ENCODE measurements at places on chromosomes 3 and 15.
A peak's percentile ranks its signal among the peaks of the same experiment; 100 is the strongest.

GRCh38 chr3:101970212-101970611 lies 120.9 kb downstream of the NFKBIZ start:
- DNase-seq, result no peak

GRCh38 chr3:142888099-142888480 lies 793 bp downstream of the PCOLCE2 start:
- DNase-seq, result no peak

DNA sequence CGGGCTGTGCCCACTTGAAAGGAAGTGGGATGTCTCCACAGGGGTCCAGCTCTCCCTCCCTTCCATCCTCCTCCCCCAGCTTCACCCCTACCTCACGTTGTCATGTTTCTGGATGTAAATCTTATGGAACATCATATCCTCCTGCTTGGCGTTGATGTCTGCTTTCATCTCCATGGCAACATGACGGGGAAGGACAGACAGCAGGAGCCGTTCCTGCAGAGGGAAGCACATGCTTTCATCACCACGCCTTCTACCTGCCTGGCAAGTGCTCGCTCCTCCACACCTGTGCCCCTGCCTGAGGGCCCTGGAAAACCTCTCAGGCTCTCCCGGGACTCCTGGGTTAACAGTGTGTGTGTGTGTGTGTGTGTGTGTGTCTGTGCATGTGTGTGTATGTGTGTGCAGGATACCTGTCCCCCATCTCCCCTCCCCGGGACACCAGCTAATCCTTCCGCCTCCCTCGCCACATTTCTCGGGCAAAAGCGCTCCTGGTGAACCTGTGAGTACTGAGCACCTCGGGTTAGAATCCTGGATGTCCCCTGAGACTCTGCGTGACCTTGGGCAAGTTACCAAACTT lies 101.1 kb downstream of the ADCY5 start:
- DNase-seq, result no peak

- peak; percentile 18 for DNase-seq
These were observed 61.6 kb downstream of the RAB7A start for GRCh38 chr3:128787256-128788253.

DNA sequence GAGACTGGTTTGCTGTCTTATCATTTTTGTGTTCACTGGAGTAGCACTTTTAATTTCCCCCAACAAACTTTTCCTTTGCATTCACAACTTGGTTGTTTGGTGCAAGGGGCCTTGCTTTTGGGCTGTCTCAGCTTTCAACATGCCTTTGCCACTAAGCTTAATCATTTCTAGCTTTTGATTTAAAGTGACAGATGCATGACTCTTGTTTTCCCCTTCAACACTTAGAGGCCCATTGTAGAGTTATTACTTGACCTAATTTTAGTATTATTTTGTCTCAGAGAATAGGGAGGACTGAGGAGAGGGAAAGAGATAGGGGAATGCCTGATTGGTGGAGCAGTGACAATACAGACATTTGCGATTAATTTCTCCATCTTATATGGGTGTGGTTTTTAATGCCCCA lies 340.1 kb upstream of the MANF start:
- no peak for DNase-seq

DNA sequence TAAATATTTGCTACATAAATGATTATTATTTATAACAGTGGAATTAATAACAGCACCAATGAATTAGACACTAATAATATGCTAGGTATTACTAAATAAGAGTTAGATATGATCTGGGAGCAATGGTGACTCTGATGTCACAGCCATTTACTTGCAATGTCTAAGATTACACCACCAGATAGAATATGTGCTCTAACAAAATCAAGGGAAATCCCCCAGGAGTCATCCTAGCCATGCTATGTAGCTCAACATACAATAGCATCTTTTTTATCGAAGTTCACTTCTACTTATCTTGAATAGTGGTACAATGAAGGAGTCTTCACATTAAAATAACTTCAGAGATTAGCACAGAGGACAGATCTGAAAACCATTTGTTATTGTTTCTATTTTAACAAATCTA lies 154.0 kb downstream of the FMN1 start:
- no peak for DNase-seq

- no peak for DNase-seq
These were observed 22.3 kb upstream of the MUSTN1 start for GRCh38 chr3:52857133-52857532.

DNA sequence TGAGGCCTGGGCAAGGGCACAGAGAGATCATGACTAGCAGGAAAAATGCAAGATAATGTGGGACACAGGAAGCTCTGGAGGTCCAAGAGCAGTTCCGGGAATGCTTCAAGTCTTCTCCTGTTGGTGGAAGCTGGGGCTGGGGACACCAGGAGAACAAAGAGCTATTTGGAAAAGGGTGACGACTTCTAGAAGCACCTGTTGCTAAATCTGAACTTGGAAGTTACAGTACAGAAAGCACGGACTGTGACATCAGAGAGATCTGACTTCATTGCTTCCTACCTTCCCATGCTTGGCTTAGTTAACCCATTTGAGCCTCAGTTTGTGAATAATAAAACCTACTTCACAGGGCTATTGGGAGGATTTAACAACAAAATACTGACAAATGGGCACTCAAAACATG lies 52.7 kb upstream of the NEO1 start:
- no peak for DNase-seq

GRCh38 chr15:68691705-68692104 lies 112.9 kb downstream of the CORO2B start:
- no peak for DNase-seq

GRCh38 chr3:7095116-7095515 lies 234.2 kb downstream of the GRM7 start:
- no peak for DNase-seq

- DNase-seq, result no peak
These were observed 37.0 kb upstream of the PIK3R4 start for GRCh38 chr3:130783629-130784028.

DNA sequence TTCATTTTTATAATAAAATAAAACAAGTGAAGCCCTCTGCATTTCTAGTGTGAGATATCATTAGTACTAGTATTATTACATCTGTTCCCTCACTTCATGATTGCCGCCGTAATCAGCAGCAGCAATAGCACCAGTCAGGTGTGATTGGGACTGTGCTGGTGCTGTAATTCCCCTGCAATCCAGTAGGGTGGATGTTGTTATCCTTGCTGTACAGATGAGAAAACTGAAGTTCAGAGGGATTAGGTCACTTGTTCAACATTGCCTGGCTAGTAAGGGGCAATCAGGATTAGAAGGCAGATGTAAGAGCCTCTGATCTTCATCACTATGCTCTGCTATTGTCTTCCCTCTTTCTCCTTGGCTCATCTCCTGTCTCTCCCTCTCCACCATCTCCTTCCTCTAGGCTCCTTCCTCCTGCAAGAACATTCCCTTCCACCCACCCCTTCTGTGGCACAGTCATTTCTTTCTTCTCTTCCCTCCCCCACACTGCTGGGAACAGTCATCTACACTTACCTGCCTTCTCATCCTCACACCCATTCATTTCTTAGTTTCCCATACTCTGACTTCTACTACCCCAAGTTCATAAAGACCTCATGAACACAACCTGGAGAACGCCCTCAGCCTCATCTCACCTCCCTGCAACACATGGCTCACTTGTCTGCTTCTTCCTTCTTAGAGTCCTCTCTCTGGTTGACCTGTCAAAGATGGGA lies 29.7 kb downstream of the CRYGS start:
- DNase-seq, result no peak

DNA sequence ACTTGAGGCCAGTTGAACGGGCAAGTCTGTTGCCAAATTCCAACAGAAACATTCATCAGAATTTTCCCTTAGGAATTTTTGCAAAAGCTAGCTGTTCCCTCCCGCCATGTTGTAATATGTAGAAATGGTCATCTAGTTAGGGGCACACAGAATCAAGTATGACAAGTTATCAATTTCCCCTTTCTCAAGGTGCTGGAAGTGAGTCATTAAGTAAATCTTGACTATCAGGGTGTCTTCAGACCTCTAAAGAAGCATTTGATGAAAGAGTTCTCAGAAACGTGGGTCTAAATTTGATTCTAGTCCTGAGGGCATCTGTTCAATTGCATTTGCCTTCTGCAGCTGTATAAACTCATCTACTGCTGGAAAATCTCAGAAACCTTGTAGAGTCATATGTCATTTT lies 123.4 kb upstream of the FRMD4B start:
- DNase-seq, result no peak

GRCh38 chr3:117611211-117611610 lies 901.6 kb downstream of the TUSC7 start:
- DNase-seq, result no peak

DNA sequence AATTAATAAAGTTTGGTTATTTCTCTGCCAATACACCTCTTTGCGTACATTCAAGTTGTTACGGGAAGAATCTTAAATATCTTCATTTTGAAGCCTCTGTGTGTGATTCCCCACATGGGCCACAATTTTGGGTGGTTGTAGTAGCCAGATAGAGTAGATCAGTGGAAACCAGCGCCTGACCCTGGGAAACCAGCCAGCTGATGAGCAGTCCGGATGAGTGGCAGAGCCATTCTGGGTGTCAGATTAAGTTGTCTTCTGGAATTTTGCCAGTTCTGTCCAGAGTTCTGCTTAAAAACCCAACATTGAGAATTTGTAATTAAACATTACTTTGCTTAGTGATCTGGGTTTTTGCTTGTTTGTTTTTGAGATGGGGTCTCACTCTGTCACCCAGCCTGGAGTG lies 49.7 kb downstream of the MRPS25 start:
- DNase-seq, result no peak

- no peak for DNase-seq
These were observed 57.9 kb downstream of the TPRA1 start for GRCh38 chr3:127532561-127533203.

DNA sequence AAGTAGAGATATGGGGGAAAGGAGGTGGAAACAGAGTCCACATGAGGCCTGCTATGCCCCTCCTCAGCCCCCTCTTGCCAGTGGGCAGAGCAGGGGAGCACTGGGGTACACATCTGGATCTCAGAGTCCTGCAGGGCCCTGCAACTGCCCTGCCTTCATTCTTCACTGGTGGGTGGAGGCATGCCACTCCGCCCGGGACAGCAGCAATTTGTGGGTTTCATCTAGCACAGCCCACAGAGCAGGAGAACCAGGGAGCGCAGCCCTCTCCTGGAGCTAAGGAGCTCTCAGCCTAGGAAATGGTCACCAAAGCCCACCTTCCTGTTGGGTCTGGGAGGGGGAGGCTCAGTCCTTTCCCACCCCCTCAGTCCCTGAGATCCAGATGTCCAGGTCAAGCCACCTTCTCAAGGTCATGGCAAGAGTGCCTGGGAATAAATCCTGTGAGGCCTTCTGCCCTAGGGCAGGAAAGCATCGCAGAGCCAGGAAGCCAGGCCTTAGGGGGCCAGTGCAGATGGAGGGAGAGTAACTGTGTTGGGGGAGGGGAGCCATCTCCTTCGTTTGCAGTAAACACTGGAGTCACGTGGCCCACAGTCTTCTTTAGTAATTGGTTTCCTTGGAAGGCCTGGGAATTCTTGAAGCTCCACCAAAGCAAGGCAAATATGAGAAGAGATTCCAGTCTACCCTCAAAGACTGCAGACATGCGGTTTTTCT lies 31.0 kb downstream of the ANP32A start:
- peak; percentile 37 for DNase-seq

- DNase-seq, result no peak
These were observed 610.8 kb downstream of the MECOM start for GRCh38 chr3:169052465-169053302.

DNA sequence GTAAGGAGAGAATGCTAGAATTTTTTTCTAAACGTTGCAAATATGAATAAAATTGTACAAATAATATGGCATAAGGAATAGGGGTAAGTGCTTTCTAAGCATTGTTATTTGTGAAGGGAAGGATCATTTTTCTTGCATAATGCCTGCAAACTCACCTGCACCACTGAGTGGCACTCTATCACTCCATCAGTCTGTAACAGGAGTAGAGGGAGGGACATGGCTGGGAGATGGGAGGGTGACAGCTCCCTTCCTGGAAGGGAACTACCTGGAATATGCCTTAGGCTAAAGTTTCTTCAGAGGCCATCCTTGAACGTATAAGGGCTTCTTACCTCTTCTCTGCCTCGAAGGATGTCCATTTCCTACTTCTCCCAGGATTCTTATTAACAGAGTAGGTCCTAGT lies 3.0 kb downstream of the NAALADL2 start:
- DNase-seq, result no peak

GRCh38 chr3:15443826-15444524 lies 16.6 kb downstream of the EAF1 start:
- DNase-seq, result no peak

DNA sequence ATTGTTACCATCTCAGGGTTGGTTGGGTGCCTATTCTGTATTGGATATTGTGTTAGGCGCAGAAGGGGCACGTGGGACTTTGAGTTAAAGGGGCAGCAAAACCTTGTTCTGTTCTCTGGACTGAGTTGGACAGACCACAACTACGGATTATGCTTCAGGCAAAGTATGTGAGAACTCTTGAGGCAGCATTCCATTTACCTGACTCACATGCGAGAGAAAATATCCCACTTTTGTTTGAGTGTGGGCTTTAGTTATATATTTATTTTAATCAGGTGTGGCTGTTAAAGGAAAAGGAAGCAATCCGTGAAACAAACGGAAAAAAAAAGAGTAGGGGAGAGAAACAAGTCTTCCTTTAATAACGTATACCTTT lies 627 bp upstream of the PLS1 start:
- DNase-seq, result no peak

DNA sequence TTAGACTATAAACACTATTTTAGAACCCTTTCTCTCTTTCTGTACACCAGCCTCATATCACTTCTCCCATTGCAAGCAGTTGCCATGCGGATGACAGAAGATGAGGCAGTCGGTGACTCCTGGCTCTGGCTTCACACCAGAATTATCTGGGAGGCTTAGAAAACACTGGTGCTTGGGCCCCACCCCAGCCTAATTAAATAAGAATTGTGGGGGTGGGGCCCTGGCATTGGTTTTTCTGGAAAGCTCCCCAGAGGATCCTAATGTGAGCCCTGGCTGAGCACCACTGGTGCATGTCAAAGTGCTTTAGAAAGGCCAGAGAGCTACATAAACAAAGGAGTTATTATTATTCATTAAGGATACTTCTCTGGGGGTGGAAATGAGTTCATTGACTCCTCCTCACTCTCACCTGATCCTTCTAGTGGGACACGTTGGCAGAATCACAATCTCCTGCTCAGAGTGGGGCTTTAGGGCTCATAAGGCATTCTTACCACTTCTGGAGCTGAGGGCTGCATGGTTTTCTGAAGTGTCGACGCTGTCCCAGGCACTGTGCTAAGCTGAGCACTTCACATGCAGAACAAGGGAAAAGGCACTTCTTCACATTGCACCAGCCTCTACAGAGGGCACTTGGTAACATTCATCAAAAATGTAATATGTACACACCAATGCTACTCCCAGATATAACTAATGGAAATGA lies 188.5 kb upstream of the TLE3 start:
- DNase-seq, result no peak

GRCh38 chr3:37941608-37942508 lies 48.7 kb upstream of the VILL start:
- DNase-seq, result no peak

DNA sequence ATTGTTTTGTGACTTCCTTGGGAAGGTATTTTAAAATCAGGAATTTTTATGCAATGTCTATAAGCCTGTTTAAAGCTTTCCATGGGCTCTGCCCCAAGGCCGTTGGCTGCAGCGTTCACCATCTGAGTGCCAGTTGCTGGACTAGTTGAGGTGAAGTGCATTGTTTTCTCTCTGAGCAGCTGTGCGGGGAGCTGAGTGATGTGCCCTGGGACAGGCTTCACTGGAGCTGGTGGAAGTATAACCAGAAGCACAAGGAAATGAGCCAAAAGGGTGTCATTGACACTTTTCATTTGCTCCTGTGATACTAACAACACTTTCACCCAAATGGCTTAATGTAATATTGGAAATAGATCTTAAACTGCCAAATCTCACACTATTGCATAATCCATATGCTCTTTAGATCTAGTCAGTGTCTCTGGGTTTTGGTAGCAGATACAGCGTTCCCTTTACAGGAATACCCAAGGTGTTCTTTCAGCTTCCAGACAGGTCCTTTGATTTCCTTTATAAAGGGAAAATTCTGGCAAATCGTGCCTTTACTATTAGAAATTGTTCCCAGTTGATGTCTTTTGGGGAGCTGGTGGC lies 29.2 kb downstream of the APH1B start:
- no peak for DNase-seq
